ENCODE measurements at places on chromosomes 16 and 17.

DNA sequence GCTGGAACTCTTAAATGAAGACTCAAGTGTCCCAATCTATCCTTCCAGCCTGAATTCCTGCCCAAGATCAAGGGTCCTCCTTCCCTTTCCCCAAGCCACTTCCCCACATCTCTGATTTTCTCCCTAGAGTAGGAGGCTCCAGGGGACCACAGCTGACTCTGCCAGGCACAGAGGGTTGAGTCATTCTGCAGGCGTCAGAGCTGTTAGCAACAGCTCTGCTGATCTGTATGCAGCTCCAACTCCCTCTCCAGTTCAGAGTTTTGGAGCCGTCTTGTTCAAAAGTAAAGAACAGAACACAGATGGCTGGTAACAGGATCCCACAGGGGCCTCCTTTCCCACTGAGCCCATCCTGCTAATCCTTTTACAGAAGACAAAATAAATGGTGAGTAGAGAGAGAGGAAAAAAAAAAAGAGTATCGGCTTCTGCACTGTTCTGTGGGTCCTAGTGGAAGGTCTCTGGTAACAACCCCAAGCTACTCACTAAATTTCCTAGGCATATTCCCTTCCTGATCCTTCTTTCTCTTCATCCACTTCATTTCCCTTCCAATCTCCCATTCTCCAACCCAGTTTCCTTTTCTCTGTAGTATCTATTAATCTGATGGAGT is 13.4 kb upstream of the TAOK1 start:
- no peak for DNase-seq

DNA sequence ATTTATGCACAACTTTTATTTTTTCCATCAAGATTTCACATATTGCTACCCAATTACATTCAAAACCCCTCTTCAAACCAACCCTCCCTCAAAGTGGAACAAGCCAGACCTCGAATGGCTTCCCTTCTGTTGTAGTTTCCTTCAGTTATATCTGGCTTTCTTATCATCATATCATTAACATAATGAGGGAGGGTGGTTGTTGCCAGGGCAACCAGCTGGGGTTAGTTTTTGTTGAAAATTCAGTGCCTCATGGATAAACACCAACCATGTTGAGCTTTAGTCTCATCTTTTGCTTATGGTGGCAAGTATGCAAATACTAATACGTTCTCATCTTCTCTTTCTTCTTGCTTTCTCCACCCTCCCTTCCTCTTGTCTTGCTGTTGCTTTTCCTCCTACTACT is 359.7 kb downstream of the CDH11 start:
- no peak for DNase-seq

GRCh38 chr17:61427567-61427966 is 24.7 kb upstream of the TBX4 start:
- DNase-seq = no peak

- no peak for DNase-seq
Measured at GRCh38 chr16:78939597-78939996, 660.9 kb downstream of the MAF start.

DNA sequence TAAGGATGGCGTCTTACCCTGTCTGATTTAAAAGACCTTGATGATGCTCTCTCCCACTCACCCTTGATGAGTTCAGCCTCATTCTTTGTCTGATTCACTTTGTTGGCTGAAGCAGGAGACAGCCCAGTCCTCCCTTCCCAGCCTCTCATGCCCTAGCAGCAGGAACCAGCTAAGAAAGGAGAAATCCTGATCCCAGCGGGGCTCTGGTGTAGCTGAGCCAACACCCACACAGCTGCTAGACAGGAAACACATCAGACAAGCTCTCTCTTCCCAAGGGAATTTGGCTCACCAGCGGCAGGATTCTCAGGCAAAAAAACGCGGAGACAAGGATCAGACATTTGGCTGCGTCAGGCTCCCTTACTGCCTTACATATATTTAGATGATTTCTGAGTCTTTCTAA is 211.5 kb downstream of the CDH11 start:
- no peak for DNase-seq

DNA sequence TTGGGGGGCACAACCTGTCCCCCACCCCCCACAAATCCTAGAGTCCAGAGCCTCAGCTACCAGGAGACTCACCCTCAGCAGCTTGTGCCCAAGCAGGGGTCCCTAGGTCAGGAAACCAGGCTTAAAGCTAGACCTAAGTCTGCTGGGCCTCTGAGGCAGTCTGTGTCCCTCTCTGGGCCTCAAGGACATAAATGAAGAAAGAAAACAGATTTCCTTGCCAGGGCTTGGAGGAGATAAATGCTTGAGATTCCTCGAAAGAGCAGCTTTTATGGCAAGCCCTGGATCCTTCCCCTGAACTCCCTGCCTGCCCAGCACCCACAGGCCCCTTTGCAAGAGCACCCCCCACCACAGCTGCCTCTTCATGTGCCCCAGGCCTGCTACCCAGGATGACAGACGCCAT is 3.3 kb downstream of the SRCIN1 start:
- DNase-seq = no peak

- DNase-seq = peak; percentile 98
Measured at GRCh38 chr17:28842282-28843012, at the start of gene FAM222B. Gene FAM222B, minus strand, starts transcription at chr17:28842790. Its CDS starts 76,123 bp downstream, at chr17:28766667.

DNA sequence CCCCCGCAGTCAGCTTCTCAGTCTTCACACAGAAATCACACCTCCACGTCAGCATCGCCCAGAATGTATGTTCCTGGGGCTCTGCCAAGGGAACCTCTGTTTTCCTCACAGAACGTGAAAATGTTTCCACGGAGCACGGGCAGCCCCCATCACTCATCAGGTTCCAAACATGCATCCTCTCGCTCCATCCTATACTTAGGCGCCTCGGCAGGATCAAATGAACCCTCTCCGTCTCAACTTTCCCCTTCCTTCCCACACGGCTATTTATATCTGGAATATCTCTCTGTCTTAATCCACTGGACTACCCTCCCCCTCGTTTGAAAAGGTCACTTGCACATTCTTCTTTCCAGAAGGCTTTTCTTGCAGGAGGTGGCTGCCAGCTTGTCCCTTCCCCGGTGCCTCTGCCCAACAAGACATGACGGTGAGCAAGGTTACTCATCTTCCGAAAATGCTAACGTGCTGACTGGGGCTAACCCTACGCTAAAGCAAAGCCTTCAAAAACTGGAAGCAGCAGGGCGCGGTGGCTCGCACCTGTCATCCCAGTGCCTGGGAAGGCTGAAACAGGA is 21.6 kb downstream of the NXN start:
- DNase-seq = no peak

- no peak for DNase-seq
Measured at GRCh38 chr16:87802670-87803069, 36.9 kb upstream of the KLHDC4 start.

GRCh38 chr17:29369831-29370735 is 20.1 kb upstream of the TAOK1 start:
- DNase-seq = peak; percentile 73

- DNase-seq = no peak
Measured at GRCh38 chr17:29505836-29506235, 61.0 kb downstream of the ABHD15 start.

DNA sequence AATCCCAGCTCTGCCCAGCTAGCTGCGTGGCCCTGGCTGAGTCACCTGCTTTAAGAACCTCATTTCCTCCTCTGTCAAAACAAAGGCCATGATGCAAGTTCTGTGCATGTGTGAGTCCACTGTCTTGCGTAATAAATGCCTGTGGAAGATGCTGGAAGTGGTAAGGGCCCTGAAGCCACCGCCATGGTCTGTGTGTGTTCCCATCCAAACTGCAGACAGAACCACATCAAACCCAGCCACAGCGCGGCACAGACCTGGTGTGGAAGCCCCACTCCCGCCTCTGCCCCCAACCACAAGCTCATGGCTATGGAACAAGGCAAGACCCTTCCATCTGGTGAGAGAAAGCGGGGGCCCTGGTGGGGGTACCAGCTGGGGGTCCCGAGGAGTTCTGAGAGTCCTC is 26.0 kb downstream of the NECAB2 start:
- DNase-seq = no peak

DNA sequence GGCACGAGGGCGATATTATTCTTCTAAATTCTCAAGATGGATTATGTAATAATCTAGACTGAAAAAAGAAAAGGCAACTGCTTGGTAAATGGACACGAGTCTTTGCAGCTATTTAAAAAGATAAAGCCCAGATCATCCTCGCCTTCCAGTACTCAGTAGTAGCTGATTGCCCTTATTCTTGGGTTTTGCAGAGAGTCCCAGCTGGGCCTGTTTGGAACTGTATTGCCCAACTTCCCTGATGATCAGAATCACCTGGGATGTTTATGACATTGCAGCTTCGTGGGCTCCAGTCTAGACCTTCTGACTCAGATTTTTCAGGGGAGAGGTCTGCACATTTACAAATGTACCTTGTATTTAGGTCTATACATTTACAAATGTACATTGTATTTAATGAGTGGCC is 213.5 kb downstream of the RAB11FIP4 start:
- no peak for DNase-seq

DNA sequence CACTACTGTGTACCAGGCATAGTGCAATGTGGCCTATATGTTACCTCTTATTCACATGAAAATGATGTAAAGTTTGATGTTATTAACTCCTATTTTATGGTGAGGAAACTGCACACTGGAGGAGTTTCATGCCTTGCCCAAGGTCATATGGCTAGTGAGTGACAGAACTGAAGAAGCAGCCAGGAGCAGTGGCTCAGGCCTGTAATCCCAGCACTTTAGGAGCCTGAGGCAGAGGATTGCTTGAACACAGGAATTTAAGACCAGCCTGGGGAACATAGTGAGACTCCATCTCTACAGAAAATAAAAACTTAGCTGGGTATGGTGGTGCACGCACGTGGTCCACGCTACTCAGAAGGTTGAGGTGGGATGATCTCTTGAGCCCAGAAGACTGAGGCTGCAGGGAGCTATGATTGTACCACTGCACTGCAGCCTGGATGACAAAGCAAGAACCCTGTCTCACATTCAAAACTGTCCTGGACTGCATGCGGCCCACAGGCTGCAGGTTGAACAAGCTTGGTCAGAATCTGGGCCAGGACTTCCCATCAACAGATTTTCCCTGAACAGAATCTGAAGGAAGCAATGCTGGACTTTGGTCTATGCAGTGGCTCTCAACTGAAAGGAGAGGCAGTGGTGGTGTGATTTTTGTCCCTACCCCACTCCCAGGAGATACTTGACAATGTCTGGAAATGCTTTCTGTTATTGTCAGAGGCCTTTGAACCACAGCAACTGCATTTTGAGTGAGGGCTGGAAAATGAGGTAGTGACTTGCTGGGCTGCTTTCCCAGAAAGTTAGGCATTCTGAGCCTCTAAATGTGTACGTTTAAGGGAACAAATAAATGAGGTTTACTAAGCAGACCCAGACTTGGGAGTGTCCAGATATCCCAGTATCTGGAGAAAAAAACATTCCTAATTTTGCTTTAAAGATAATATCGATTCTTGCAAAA is 479.5 kb downstream of the TMEM114 start:
- DNase-seq = no peak

DNA sequence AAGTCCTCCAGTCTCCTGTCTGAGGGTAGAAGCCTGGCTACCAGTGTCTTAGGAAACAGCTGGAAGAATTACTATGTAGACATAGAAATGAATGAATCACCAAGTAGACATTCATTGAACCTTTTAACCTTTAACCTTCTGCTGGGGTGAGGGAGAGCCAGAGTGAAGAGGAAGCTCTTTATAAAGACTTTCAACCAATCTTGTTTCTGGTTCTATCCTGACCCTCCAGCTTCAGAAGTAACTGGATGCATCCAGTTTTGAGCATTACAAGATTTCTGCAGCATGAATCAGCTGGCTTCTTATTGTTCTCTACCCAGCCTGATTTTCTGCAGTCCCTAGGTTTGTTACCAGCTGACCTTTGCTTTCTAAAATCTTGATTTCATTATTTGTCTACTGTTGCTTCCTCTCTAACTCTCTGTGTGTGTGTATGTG is 8.5 kb downstream of the TEKT1 start:
- DNase-seq = no peak

DNA sequence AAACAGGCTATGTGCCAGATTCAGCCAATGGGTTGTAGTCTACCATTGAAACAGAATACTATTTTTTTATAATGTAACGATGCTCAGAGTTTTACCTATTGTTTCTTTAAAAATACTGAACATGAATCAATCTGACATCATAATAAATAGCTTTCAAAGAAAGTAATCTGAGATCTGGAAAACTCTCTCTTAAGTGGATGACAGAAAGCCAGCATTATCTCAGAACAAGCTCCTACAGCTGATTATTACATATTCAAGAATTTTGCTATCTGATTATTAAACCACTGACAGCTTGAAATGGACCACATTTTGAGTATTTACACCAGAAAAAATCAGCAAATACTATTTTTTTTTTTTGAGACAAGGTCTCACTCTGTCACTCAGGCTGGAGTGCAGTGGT is 484.2 kb upstream of the SOX9 start:
- DNase-seq = no peak

DNA sequence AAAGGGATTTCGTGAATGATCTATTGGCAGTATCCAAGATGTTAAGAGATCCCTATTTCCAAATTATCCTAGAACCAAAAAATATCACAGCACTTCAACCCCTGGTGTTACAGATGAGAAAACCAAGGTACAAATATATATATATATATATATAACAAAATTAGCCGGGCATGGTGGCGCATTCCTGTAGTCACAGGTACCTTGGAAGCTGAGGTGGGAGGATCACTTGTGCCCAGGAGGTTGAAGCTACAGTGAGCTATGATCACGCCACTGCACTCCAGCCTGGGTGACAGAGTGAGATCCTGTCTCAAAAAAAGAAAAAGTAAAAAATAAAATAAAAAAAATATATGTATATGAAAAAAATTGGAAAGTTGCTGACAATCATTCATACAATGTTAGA is 637 bp upstream of the CLN3 start:
- DNase-seq = no peak

DNA sequence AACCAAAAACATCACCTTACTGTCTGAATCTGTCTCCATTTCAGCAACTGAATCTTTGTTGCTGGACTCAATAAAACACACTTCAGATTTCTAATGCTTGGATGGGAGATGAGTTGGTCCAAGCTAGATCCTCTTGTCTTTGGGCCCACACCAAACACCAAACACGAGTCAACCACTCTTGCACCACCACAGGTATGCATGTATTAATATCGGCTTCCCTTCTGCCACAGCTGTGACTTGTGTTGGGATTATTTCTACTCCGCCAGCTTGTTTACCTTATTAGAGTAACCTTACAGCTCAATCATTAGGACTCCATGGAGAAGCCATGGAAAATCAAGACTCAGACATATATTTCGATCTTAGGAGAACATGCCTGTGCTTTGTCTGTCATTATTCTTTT is 49.9 kb downstream of the XYLT1 start:
- DNase-seq = no peak

Data from GM13977 (cell line).